ENCODE measurements at places on chromosomes 2 and 18.
A peak's percentile ranks its signal among the peaks of the same experiment; 100 is the strongest.

GRCh38 chr2:179311101-179311500, 46.5 kb upstream of the SESTD1 start:
- DNase-seq, result peak; percentile 21

GRCh38 chr18:58087928-58088690, 44.1 kb downstream of the NEDD4L start:
- DNase-seq, result no peak

DNA sequence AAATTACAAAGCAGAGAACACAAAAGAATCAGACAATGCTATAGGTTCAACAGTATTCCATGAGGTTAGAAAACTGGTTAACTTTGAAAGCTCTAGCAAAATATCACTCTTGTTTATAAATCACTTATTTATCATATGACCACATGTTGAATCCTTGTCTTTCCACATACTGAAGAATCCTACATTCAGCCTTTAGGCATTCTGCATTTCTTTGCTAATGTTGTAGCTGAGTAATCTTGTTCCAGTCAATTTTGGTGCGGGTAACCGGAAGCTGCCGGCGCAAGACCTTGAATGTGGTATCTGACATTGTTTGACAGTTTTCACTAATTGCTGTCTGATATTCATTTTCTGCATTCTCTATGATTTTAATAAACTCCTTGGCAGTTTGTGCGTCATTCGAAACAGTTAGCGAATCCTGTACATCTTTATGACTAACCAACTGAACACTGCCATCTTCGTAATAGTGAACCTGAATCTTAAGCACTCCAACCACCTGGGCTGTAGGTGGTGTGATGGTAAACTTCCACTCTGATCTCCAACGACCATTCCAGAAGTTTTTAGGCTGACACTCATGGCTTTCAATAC, 154.1 kb downstream of the BAZ2B start:
- no peak for DNase-seq

DNA sequence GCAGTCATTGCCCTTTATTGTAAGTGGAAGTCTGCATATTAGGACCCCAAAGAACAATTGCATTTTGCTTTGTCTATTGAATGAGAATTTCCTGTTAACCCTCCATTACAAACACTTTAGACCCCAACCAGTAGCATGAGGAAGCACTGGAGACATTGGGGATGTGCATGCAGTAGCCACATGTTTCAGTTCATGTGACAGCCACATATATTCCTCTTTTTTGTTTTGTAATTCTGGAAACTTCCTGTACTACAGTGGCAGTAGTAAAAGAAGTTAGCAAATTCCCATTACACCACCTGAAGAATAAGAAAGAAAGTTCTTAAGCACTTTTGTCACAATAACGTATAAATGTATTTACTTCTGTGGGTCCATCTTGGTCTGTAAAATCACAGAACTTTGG, 281.1 kb upstream of the SLC14A2 start:
- DNase-seq, result no peak

- DNase-seq, result no peak
These were observed 15.4 kb downstream of the ALPG start for GRCh38 chr2:232422051-232422450.

- no peak for DNase-seq
These were observed 9.1 kb downstream of the NGEF start for GRCh38 chr2:233003658-233004555.

GRCh38 chr2:3127710-3128109, 249.9 kb downstream of the EIPR1 start:
- no peak for DNase-seq

- no peak for DNase-seq
These were observed 33.3 kb downstream of the ABI2 start for GRCh38 chr2:203361495-203361894.

DNA sequence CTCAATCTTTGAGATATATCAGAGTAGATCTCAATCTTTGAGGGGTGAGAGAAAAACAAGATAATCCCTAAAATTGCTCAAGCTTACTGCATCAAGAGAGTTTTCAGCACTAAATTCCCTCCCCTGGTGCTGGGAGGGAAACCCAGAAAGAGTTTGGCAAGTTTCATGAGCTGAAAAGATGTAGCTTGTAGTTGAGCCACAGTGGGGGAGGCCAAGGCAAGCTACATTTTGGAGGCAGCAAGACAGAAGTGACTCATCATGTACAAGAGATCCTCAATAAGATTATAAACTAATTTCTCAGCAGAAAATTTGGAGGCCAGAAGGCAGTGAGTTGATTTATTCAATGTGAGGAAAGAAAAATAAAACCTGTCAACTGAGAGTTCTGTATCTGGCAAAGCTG, 308.2 kb downstream of the PIEZO2 start:
- no peak for DNase-seq

DNA sequence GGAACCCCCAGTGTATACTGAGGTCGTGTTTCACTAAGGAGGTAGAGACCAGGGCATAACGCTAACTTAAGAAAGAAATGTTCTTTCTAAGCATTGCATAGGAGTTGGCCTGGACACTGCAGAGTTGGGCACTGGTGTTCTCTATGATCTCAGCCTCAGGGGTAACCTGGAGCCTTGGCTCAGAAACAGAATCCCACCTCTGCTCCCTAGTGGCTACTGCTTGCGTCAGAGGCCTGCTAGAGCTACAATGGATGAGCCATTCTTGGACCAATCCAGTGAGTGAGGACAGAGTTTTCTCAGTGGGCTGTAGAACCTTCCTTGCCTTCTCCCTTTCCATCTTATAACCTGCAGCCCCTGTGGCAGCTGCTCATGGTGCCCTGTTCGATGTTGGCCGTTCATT, 324.4 kb upstream of the CELF4 start:
- no peak for DNase-seq

- no peak for DNase-seq
These were observed 61.9 kb upstream of the CABYR start for GRCh38 chr18:24076950-24077349.

All from head of caudate nucleus (tissue), 42 donors.